ENCODE measurements at places on chromosomes 12 and 14. TPM values are rescaled to one million over a fixed set of nuclear protein-coding genes. Genes with fewer than 3 reads are reported as not detected.

Gene ANKS1B
- 0.16 TPM for total RNA-seq

Gene OR6C76
- total RNA-seq: not detected

Gene ESPL1
- total RNA-seq: 32.8 TPM

Gene NINJ2
- 1.4 TPM for total RNA-seq

Gene TMEM119
- total RNA-seq: not detected

Gene SPIC
- total RNA-seq: not detected

Gene C1S
- 4.8 TPM for total RNA-seq

Gene PSMD9
- 65.0 TPM for total RNA-seq

Gene TAS2R19
- total RNA-seq: 4.7 TPM

Gene EIF2S3B
- 0.49 TPM for total RNA-seq

Gene TMEM229B
- 1.0 TPM for total RNA-seq

Gene EEF1AKMT3
- 3.6 TPM for total RNA-seq

Gene KLRC1
- total RNA-seq: 0.66 TPM

Gene FAM90A1
- total RNA-seq: 0.11 TPM

Gene MON2
- 40.3 TPM for total RNA-seq

Gene SLC15A5
- total RNA-seq: not detected

Gene TAS2R30
- 2.9 TPM for total RNA-seq

Gene GPR132
- 24.9 TPM for total RNA-seq

Gene CLSTN3
- total RNA-seq: 36.8 TPM

Gene RPS6KA5
- total RNA-seq: 17.7 TPM

Gene ADCY6
- 0.23 TPM for total RNA-seq

Gene TTC6
- not detected for total RNA-seq

Gene A2ML1
- total RNA-seq: not detected

Gene RIMBP2
- total RNA-seq: not detected

Gene OR4Q3
- total RNA-seq: not detected

Gene RERGL
- total RNA-seq: not detected

All from activated naive CD4-positive, alpha-beta T cell treated with anti-CD3 and anti-CD28 coated beads, Interleukin-2, amount 50 U/mL, for 72 hours (primary cell).